Posterior vena cava (tissue), 2 donors: ENCODE measurements at places on chromosomes 5 and 9.
A peak's percentile ranks its signal among the peaks of the same experiment; 100 is the strongest.

DNA sequence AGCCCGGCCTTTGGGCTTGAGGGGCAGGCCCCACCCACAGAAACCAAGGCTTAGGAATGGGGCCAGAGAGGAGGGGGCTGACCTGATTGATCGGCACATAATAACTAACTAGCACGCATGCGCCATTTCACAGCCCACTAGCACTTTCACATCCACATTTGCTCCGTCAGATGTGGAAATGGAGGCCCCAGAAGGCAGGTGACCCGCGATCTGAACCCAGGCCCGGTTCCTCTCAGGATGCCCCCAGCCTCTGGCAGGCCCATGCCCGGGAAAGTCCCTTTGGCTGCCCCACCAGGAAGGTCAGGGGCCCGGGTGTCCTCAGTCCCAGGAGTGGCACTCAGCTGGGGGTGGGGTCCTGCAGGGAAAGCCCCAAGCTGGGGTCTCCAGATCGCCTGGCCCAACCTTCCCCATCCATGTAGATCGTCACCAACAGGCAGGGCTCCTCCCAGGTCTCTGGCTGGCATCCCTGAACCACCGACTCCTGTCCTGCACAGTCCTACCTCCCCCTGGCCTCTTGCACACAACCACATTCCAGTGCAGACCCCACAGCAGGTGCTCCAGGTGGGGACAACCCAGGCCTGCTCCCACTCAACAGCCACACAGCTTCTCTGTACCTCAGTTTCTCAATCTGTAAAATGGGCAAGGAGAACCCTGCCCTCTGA lies 46.7 kb downstream of the VAV2 start:
- peak; percentile 76 for DNase-seq

GRCh38 chr5:35854248-35854647 lies 2.4 kb upstream of the IL7R start:
- DNase-seq = no peak

GRCh38 chr5:14440223-14440581 lies 141.4 kb upstream of the OTULINL start:
- no peak for DNase-seq

DNA sequence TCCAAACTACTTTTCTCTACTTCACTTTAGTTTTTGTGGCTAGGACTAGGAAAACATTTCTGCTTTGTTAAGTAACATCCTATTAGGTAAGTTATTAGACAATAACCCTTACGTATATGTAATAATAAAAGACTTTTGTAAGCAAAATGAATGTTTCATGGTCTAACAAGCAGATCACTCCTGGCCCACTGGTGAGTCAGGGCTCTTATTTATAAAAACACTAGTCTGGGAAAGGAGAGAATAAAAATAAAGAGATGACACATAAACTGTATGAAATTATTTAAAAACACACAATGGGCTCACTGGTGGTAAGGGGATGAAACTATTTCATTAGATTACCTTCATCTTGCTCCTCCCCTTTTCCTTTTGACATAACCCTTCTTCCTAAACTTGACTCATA lies 2212.2 kb upstream of the ACO1 start:
- no peak for DNase-seq

DNA sequence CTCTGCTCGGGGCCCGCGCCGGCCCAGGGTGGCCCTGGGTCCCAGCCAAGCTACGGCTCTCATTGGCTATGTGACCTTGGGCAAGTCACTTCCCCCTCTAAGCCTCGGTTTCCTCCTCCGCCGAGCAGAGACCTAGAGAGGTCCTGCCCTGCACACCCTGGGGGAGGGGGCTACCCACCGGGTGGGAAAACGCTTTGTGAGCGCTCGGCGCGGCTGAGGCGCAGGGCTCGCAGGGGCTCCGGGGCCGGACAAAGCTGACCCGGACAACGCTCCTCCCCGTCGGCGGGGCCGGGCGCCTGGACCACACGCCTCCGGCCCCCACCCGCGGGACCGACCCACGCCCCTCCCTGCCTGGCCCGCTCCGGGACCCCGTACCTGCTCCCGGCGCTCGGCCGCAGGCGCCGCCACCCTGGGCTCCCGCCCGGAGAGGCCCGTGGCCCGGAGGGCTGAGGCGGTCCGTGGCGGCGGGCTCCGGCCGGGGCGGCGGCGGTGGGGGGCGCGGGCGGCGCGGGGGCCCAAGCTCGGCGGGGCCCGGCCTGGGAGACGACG lies 85.7 kb upstream of the MELK start:
- peak; percentile 87 for DNase-seq

- DNase-seq = no peak
Measured at GRCh38 chr5:57307516-57307915, 133.7 kb downstream of the GPBP1 start.
